ENCODE measurements at places on chromosomes 6 and 20.

- no peak for DNase-seq
These were observed 83.3 kb upstream of the DUSP22 start for GRCh38 chr6:208938-209337.

DNA sequence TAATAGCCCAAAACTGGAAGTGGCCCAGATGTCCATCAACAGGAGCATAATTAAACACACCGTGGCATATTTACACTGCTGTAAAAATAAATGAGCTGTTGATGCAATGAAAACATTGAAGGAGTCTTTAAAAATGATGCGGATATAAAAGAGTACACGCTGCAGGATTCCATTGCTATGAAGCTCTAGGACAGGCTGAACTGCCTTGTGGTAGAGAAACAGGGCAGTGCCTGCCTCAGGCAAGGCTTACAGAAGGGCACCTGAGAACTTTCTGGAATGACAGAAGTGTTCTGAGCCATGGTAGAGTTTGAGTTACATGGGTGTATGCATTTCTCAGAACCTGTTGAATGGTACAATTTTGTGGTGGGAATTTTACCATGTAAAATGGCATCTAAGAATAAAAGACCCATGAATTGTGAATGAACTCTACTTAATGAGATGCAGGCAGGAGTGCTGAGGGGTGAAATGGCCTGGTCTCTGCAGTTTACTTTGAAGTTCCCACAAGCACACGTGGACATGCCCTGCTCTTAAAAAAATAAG, 45.3 kb upstream of the RIN2 start:
- DNase-seq: no peak

- no peak for DNase-seq
These were observed 173.5 kb upstream of the SNX9 start for GRCh38 chr6:157649311-157650260.

- DNase-seq: no peak
These were observed 36.7 kb upstream of the CCN6 start for GRCh38 chr6:112017169-112017568.

- no peak for DNase-seq
These were observed 254.3 kb upstream of the FOXQ1 start for GRCh38 chr6:1057490-1058135.

DNA sequence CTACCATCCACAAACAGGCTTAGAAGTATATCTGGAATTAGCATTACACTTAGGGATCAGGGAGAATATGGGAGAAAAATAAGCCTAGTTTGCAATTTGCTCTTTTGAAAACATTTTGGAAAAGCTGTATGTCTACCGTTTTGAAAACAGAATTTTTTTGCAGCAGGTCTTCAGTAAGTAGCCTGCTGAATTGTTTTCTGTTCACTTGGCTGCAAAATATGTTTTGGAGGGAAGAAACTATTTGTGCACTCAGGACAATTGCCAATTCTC, 39.6 kb downstream of the ILRUN start:
- DNase-seq: no peak

DNA sequence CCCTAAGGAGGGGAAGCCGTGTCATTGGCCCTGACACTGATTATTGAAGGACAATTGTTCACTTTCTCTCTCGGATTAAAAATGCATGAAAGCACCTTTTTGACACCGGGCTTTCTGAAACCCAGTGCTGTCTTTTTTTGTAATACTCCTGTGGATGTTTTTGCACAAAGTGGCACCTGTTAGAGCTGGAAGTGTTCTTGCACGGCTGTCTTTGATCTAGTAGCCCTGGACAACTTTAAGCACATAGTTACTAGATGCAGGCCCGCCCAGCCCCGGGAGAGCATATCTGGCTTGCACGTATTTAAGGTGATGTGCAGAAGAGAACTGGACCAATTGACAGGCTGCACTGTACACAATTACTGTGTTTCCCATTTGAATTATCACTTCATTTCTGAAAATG, 72.6 kb downstream of the ARID1B start:
- DNase-seq: no peak

- no peak for DNase-seq
These were observed 3.8 kb upstream of the HMGA1 start for GRCh38 chr6:34232901-34233300.

GRCh38 chr20:7207186-7207798, 439.8 kb downstream of the BMP2 start:
- no peak for DNase-seq

GRCh38 chr6:33748841-33749240, 2.1 kb upstream of the IP6K3 start:
- no peak for DNase-seq

GRCh38 chr6:30311101-30311500, 15.6 kb upstream of the TRIM39 start:
- DNase-seq: no peak

DNA sequence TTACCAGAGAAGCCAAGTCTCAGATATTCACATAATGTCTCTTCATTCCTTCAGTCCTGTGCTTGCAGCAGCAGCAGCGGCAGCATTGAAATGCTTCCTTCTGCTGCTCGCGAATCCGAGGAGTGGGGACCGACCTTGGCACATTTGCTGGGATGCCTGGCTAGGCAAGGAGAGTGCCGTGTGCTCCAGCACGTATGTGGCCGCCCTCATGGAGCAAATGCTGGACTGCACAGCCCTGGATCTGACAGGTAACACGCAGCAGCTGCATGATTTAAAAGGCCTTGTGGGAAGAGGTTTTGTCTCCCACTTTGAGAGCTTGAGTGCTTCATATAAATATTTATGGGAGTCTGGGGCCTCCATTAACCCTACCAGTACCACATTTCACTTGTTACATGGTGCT, 9.9 kb downstream of the MAFB start:
- DNase-seq: no peak

GRCh38 chr20:10362674-10363073, 71.3 kb downstream of the MKKS start:
- no peak for DNase-seq

- DNase-seq: no peak
These were observed 349.9 kb downstream of the UTRN start for GRCh38 chr6:144635051-144635450.

GRCh38 chr6:25889877-25890853, 16.1 kb upstream of the SLC17A3 start:
- no peak for DNase-seq

DNA sequence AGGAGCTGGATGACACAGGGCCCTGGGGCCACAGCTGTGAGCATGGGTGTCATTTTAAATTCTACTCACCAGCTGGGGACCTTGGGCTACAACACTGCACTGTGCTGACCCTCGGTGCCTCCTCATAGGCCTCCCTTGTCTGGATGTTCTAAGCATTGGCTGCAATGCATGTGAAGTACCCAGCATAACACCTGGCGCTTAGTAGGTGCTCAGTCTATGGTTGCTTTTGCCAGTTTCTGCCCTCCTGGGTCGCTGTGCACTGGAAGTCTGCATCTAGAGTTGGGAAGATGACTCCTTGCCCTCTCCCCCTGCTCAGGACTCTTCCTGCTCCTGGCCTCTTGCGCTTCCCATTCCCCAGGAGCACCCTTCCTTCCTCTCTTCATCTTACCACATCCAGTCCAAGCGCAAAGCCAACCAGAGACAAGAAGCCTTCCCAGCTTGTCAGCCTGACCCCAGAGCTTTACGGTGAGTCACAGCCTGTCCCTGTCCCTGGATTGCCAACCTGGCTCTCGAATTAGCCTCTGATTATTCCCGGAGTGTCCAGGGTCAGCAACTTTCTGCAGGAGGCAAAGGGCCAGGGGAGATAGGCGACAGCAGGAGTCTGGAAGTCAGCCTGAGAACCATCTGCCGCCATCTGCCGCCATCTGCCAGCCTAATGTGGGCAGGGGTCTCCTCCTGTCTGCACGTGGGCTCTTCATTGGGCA, 8.8 kb downstream of the SLC13A3 start:
- DNase-seq: no peak

GRCh38 chr20:34362502-34363061, 491 bp upstream of the ITCH start:
- no peak for DNase-seq

- DNase-seq: no peak
These were observed 72.4 kb downstream of the ASCC3 start for GRCh38 chr6:100808638-100809275.

- no peak for DNase-seq
These were observed 518 bp downstream of the PEX6 start for GRCh38 chr6:42978487-42978838.

GRCh38 chr6:144283646-144284477, 1.3 kb upstream of the UTRN start:
- no peak for DNase-seq
